ENCODE measurements at places on chromosomes 13 and 19.
A peak's percentile ranks its signal among the peaks of the same experiment; 100 is the strongest.

DNA sequence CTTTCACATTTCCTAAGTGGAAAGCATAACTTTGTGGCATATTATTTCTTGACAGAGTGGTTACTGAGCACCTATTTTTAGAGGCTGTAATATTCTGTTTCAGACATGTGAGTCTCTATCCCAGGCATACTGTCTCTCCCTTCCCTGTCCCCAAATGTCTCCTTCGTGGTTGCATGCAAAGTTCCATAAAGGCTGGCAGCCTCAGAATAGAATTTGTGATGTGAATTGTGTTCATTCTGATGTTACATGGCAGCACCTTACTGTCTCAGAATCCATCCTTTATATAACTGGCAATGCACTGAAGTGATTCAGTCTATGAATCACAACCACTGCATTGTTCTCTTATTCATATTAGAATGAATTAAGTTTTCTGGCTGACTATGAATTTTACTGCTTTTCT lies 89.0 kb upstream of the SLC7A1 start:
- DNase-seq, result peak; percentile 37

DNA sequence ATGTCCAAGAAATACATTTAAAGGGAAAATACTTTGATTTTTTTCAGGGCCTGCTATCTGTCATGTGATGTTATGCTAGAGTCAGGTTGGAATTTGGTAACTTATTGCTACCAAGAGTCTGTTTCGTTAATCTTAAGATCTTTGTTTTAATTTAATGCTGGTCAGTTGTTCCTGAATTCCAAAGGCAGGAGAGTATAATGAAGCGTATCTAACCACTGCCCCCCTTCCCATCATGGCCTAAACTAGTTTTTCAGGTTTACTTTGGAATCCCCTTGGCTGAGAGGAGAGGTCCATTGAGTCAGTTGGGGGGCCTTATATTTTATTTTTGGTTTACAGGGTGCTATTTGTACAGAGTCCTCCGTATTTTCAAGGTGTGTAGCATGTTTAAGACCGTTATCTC lies 116.3 kb upstream of the SLC7A1 start:
- no peak for DNase-seq

- DNase-seq, result no peak
Measured at GRCh38 chr13:75782985-75783384, 146.9 kb downstream of the LMO7 start.

GRCh38 chr19:4556597-4557127 lies 2.8 kb downstream of the SEMA6B start:
- DNase-seq, result no peak

GRCh38 chr13:40676007-40676406 lies 9.6 kb upstream of the FOXO1 start:
- no peak for DNase-seq

GRCh38 chr19:13896227-13896626 lies 9.7 kb downstream of the BRME1 start:
- no peak for DNase-seq

DNA sequence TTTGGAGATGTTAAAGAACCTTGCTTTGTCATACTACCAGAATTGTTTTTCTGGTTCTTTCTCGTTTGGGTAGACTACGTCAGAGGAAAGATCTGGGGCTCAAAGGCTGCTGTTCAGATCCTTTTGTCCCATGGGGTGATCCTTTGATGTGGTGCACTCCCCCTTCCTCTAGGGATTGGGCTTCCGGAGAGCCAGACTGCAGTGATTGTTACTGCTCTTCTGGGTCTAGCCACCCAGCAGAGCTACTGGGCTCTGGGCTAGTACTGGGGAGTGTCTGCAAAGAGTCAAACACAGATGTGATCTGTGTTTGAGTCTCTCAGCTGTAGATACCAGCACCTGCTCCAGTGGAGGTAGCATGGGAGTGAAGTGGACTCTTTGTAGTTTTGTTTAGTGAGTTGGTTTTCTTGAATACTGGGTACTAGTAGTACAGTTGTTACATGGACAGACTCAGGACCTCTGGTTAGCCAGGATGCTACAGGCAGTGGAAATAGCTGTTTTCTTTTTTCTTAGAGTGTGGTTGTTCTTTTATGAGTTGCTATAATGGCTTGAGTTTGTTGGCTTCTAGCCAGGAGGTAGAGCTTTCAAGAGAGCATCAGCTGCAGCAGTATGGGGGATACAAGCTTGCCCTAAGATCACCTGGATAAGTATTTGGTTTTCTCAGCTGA lies 34.4 kb downstream of the DNAJC15 start:
- no peak for DNase-seq

GRCh38 chr13:24270639-24271141 lies 38.7 kb upstream of the C1QTNF9 start:
- peak; percentile 33 for DNase-seq

- DNase-seq, result no peak
Measured at GRCh38 chr19:21396121-21396520, 812 bp upstream of the ZNF493 start.

DNA sequence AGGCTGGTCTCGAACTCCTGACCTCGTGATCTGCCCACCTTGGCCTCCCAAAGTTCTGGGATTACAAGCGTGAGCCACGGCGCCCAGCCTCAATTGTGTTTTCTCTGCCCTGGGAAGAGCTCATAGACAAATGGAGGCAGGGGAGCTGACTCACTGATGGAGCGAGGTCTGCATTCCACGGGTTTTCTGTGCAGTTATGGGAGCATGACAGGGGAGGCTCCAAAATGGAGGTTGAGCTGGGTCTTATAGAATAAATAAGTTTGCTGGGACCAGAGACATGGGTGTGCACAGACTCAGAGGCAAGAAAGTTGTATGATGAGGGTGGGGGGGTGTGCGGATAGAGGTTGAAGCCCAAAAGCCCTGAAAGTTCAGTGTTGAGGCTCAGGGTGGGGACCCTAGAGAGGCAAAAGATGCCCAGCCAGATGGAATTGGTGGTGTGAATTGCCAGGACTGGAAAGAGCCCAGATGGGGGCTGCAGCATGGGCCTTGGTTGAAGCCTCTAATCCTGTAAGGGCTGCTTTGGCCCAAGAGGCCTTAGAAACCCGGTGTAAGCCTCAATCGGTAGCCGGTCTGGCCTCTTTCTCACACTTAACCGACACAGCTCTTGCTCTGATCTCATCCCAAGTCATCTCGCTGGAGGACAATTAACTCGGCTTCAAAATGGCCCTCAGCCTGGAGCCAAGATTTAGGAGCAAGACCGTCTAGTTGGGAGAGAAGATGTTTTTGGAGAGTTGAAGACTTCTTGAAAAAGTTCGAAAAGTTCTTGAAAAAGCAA lies 1.9 kb downstream of the TPM4 start:
- peak; percentile 69 for DNase-seq
